KG1 (cell line): ENCODE measurements at places on chromosomes 6 and 20.

DNA sequence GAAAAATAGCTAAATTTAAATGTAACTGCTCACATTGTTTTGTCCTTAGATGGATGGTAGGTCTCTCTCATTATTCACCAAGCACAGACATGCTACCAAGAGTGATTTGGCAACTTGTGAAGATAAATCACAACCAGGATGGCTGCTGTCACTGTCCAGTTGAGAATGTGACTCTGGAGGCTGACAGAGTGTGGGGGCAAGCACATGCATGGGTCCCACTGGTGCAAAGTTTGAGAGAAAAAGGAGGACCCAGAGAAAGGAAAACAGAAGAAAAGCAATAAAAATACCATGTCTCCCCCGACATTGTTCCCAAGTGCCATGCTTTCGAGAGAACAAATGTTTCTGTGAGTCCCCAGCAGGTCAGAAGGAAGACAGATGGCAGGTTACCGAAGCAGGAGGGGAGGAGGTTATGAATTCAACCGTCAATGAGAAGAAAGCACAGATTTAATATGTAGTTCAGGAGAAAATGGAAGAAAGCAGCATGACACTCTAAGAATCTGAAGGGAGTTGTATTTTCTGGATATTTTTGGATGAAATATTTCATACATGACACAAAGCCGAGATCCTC lies 73.0 kb upstream of the TSHZ2 start:
- no peak for DNase-seq

DNA sequence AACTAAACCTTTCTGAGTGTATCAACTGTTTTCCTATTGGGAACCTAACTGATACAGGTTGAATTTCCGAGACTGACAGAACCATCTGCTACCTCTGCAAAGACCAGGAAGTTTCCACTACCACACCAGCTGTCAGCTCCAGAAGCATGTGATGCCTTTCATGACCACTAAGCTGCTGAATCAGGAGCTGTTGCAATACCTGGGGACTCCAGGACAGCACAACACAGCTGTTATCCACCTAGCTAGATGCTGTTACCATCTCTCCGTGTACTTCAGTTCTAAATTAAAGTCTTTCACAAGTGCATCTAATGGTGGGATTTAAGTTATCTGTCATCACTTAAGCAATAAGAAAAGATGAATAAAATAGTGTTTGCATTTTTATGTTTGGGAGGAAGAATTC lies 158.2 kb upstream of the IMPG1 start:
- no peak for DNase-seq

DNA sequence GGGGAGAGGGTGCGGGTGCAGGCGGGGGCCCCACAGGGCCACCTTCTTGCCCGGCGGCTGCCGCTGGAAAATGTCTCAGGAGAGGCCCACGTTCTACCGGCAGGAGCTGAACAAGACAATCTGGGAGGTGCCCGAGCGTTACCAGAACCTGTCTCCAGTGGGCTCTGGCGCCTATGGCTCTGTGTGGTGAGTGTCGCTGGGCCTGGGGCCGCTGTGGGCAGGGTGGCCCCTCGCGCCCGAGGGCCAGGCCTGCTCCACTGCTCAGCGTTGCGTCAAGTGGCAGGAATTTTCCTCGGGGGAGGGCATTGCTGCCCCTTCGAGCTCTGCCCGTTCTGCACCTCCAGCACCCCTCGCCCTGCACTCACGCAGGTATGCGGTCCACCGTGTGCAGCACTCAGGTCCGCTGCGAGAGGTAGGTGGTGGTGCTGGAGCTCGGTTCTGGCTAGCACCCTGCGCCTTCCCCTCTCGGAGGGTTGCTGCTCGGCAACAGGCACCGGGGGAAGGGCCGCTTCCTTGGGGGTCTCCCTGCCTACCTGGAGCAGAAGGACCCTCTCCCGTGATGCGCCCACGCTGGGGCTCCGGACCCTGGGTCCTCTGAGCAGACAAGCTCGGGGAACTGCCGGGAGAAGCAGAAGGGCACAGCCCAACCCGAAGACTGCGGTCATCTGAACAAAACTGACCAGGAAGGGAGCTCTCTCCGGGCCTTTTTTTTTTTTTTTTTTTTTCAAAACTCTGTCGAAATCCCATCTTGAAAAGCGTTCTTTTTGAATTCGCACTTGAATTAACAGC lies 674 bp downstream of the MAPK14 start:
- DNase-seq, result no peak

DNA sequence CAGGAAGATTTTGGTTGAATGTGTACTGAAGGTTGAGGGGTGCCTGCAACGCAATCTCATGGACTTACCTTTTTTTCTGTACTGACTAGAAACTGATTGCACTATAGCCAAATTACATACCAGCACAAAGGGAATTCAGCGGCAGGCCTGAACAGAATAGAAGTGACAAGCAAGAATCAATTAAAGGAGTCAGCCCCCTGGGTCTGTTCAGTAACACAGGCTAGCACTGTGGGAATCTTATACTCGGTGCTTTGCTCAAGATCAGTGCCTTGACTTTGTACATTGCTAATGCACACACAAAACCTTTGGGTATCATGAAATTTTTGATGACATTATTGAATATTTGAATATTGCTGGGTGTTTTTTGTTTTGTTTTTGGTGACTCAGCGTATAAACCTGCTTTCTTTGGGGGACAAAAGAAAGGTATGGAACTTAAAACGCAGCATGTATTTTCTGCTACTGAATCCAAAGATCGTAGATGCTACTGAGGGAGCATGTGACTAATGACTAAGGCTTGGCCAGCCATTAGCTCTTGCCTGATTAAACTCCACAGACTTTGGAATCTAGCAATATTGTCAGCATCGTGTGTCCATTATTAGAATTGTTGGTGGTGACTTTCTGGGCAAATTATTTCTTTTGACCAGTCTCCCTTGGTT lies 236.6 kb downstream of the ARID1B start:
- DNase-seq, result no peak

- DNase-seq, result no peak
These were observed 34.0 kb downstream of the KIAA1755 start for GRCh38 chr20:38226553-38226952.

- no peak for DNase-seq
These were observed 34.3 kb upstream of the FOXC1 start for GRCh38 chr6:1575210-1576041.

DNA sequence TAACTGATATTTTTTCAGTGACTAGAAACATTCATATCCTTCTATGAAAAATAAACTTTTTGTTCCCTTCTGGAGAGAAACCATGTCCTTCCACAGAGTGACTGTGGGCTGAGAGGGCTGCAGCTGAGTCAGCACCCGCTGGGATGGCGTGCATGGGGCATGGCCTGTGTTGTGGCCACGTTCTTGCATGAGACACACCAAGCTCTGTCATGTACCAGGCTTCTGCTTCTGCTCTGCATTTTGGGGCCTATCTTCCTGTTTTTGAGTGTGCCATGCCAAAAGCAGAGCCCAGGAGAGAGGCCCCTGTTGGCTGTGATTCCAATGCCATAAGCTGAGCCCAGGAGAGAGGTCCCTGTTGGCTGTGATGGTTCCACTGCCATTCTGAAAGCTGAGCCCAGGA lies 10.8 kb downstream of the APMAP start:
- no peak for DNase-seq

DNA sequence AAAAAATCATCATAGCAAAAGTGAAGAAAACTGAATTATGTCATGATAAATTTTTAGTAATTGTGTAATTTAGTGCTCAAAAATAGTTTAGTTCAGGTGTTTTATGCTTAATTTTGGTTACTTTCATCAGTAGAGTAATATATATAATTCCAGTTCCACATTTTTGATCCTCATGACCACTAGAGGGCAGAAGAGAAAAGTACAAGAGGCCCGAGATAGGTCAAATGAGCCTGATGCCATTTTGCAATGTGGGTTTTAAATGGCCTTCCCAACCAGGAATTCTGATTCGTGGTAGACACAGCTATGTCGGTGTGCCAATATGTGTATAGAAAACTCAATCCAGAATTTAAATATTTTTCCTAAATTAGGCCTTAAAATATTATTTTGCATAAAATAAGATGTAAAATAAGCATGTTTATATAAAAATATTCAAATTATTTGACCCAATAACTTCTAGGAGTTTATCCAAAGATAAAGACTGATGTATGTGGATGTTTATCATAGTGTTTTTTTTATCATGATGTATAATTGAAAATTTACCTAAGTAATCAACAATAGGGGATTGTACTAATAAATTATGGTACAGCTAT lies 159.7 kb upstream of the RPS6KA2 start:
- peak; percentile 33 for DNase-seq

- DNase-seq, result no peak
These were observed 284.5 kb downstream of the ADGRB3 start for GRCh38 chr6:68919537-68919936.

DNA sequence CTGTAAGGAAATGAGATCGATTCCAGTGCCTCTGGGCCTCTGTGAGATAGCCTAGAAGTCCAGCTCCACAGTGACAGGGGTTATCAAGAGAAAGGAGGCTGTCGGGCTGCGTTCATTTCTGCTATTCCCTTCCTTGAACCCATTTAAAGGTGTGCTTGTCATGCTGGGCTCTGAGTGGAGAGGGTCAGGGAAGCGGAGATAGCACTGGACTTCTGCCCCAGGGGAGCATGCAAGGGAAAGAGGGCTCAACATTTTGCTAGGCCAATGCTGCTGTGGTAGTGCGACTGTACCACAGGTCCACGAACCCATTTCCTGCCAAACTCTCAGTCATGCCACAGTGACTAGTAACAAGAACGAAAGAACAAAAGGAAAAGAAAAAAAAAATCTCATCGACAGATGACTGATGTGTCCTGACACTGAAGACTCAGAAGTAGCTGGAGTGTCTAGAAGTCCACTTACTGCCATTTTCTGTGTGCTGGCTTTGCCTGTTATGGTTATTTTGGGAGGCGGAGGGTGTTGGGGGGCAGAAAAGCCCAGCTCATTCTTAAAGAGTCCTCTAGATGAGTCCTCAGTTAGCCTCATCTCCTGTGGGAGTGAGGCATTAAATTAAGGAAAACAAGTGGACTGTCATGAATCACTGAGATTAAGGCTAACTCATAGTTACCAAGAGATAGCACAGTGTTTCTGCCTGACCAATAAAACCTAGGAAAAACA lies 8.1 kb downstream of the NEDD9 start:
- no peak for DNase-seq

DNA sequence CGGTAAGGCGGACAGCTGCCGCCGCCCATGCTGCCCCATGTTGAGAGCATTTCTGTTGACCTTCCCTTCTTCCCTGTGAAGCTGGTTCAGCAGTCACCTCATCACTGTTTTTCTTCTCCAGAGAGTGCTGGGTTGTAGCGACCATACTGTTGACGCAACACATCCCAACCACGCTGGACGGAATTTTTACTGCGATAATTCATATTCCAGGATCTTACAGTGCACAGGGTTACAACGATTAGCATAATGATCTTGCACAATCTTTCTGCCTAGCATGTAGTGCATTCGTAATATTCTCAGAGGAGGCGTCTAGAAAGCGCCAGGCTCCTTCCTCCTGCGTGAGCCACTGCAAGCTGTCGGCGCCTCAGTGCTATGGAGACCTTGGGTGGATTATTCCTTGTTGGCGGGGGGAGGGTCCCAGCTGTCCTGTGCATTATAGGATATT lies 137.0 kb downstream of the MTHFD1L start:
- no peak for DNase-seq

GRCh38 chr20:21656308-21657067 lies 49.0 kb upstream of the PAX1 start:
- DNase-seq, result no peak

DNA sequence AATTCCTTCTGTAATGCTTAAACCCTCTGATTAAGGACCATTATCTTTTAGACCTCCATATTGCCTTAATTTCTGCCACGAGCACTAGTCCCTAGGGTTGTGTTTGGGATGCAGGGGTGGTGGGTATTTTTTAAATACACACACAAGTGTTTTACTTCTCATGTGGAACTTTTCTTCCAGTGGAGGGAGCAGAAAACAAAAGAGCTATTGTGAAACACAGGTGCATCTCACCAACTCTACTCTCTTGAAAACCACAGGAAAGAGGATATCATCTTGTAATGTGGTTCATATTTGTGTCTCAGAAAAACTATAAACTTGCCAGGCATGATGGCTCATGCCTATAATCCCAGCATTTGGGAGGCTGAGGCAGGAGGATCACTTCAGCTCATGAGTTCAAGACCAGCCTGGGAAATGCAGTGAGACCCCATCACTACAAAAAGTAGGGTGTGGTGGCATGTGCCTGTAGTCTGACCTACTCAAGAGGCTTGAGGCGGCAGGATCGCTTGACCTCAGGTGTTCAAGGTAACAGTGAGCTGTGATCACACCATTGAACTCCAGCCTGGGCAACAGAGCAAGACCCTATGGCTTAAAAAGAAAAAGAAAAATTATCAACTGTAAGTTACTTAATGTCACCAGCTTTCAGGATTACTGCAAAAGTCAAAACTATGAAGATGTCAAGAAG lies 37.3 kb downstream of the MRS2 start:
- DNase-seq, result no peak

- no peak for DNase-seq
These were observed 52.9 kb upstream of the TAF8 start for GRCh38 chr6:41997456-41997855.

- no peak for DNase-seq
These were observed 8.9 kb upstream of the SPATA2 start for GRCh38 chr20:49924247-49924646.

DNA sequence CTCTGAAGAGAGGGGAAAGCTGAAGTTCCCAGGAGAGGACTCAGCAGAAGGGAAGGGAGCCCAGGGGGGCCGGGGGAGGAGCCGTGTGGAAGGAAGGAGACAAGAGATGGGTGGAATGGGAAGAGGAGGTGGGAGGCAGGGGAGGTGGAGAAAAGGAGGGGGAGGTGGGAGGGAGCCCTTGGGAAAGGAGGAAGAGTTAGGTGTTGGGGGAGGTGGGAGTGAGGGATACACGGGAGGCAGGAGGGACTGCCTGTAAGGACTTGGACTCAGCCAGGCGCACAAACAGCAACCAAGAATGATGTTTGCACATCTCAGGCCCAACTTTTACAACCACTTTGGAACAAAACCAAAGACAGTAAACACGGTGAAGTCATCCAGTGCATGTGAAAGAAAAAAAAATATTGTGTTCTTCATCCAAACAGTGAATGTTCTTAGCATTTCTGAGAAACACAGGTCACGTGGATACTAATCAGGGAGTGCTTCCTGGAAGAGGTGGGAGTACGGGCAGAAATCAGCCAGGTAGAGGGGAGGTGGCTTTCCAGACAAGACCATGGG lies 17.4 kb upstream of the LSM14B start:
- DNase-seq, result no peak

DNA sequence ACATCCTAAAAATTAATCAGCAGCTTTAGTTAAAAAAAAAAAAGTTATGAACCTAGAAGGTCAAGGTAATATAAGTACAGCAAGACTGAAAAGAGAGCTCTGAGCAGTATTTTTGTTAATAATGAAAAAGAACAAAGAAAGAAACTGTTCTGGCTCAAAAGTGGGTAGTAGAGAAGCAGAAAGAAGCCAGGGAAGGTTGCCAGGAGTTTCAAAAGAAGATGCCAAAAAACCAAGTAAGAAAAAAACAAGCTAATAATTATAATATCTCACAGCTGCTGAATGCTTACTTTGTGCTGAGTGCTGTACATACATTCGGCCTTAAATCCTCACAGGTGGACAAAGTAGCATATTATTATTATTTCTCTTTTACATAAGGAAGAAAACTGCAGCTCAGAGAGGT lies 31.9 kb downstream of the NRSN1 start:
- DNase-seq, result no peak

GRCh38 chr6:41781366-41781730 lies 766 bp downstream of the PRICKLE4 start:
- no peak for DNase-seq
